Stimulated activated CD4-positive, alpha-beta T cell treated with anti-CD3 and anti-CD28 coated beads, TNF-alpha, amount 100 ng/mL, for 4 hours (primary cell): ENCODE measurements at places on chromosomes 4 and X.
A peak's percentile ranks its signal among the peaks of the same experiment; 100 is the strongest.

DNA sequence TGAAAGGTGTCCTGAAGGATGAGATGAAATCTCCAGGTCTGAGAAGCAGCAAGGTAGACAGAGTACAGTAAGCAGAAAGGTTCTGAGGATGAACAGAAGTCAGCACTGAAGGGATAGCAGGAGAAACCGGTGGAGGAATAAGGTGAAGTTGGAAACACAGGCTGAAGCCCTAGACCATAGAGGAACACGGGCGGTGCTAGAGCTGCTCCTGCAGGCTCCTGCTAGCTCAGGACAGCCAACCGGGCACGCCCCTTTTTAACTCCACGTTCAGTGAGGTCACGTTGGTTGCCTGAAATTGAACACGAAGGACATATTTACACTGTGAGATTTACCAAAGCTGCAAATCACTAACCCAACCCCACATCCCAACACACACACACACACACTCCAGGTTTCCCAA lies 1886.4 kb upstream of the AGA start:
- no peak for DNase-seq

DNA sequence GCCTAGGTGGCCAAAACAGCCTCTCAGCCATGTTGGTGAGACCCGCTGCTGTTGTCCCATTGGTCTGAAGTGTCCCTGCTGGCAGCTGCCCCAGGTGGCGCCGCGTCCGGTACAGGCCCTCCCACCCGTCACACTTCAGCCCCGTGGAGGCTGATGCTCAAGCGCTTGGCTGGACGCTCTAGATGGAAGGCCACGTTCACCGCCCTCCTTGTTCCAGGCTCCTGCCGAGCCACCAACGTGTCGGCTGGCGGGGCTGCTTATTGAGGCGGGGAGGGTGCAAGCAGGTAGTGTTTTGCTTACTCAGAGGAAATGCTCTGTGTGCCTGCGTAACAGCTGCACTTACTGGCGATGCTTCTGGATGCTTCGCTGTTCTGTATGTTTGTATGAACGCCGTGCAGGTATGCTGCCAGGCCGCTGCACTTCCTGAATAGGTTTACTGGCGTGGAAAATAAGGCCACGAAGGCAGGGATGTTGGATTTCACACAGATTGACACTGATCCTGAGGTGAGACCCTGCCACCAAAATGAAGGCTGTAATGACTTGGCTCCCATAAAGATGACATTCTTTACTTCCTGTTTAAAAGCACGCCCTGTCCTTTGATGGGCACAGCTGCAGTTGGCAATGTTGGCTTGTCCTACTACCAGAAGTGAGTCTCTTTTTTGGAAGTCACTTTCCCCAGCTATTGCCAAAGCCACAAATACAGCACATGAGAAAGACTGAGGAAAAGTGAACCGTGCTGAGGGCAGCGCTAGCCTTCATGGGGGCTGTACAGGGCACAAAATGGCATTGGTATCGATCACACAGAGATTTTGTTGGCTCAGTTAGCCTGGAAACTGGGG lies 21.0 kb upstream of the CLCN4 start:
- no peak for DNase-seq

GRCh38 chr4:166882221-166882620 lies 352.1 kb downstream of the SPOCK3 start:
- DNase-seq, result no peak

- DNase-seq, result no peak
These were observed 14.5 kb upstream of the LRBA start for GRCh38 chr4:151029537-151029936.

DNA sequence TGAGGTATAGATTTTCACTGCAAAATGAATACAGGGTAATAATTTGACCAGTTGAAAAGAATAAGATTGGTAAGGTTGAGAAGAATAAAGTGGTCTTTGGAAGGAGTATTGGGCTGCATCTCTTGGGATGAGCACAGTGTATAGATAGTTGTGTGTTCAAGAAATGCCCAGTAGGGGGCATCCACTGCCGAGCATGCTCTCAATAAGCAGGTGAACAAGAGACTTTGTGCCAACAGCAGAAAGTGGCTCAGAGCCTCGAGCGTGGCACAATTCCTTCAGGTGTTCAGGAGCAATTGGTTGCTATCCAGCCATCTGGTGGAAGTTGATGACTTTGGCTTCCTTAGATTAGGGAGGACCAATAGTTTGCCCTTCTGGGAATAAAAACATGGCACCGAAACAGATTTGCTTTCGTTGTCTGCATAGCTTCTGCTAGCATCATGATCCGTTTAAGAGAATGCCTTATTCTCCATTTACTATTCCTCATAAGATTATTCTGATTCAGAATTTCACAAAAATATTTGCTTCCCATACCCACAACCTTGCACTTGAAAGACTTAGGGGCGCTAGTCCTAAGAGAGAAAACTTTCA lies 258.1 kb upstream of the NEIL3 start:
- DNase-seq, result no peak

DNA sequence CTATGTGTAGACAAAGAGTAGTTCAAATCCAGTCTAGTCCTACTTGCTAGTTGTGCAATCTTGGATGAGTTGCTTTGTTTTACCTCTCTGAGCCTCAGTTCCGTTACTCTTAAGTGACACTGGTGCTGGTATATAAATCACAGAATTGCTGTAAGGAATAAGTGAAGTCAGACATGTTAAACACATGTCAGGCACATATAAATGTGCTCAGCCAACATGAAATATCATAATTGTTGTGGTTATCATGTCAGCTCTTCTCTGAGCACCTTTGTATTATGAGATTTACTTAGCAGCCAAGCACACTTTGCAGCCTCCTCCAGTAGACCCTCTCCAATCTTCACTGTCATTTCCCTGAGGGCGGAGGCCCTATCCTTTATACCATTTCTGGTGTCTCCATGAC lies 87.9 kb upstream of the PAK3 start:
- no peak for DNase-seq

DNA sequence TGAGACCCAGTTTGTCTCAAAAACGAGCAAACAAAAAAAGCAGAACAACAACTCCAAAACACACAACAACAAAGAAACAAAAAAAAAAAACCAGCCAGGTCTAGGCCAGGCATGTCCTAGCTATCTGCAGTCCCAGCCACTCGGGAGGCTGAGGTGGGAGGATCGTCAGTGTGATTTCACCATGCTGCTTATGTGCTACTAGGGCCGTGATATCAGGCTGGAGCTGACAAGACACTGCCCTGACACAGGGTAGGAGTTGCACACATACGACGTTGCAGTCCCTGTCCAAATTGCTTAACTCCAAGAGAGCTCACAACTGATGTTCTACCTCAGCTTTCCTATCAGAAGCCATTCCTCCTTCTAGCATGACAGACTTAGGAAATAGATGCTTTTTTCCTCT lies 204.9 kb downstream of the AASDH start:
- DNase-seq, result no peak

- no peak for DNase-seq
These were observed 173.9 kb downstream of the WDFY3 start for GRCh38 chr4:84792366-84793301.

DNA sequence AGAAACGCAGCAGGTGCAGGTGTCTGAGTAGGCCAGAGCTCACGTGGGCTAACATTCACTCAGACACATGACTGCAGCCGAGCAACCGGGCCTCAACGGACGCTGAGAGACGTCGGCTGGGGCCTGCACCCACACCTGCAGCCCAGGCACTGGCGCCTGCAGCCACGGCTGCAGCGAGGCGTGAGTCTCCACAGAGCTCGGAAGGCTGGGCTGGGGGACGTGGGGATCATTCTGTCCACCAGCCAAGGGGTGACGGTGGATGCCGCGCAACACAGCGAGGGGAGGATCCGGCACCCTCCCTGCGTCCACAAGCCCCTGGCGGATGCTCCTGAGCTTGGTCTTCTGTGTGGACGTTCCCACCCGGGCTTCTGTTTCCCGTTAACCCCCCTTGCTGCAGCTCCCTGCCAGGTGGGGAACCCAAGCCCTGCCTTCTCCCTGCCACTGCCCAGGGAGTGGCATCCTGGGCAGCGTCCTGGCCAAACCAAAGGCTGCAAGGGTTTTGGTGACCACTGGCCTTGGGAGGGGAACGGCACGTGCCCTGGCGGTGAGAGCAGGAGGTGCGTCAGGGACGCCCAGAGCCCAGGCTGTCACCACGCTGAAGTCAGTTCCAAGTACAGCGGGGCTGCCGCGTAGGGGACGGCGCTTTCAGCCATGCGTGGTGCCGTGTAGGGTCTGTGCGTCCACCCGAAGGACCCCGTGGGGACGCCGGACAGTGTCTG lies 16.3 kb downstream of the PPP2R3B start:
- no peak for DNase-seq

DNA sequence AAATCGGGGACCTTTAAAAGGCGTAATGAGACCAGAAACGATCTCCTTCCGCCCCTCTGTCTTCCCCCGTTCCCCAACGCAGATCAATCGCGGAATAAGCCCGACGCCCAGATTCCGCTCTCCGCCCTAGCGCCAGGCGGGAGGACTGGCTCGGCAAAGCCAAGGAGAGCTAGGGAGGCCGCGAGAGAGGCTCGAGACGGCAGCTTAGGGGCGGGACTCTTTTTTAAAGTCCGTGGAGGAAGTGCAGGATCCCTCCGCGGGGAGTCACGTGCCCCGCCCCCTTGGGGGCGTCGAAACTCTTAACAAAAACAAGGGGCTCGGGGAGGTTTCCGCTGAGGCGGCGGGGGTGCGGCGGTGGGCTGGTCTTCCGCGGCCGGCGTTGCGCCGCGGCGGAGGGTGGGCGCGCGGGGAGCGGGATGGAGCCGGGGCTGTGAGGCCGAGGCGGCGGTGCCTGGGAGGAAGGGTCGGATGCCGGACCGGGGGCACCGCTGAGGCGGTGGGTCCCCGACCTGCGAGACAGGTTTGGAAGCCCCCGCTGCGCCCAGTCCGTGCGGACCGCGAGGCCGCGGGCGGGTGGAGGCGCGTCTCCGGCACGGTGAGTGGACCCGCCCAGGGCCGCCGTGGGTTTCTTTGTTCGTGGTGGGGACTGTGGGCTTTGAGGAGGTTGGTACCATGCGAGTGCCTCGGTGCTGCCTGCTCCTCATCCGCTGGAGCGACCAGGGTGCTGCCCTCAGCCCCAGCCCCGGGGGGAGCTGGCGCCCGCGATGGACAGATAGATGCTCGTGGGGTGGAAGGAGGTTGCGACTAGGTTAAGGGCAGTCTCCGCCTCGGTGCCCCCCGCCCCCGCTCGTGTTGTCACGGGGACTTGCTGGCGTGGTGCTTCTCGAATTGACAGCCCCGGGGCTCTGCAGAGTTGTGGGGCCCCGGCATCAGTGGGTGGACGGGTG lies at the start of gene CCNG2:
Gene CCNG2, plus strand, starts transcription at position 296 of the 947 bp plus-strand sequence. CDS start 1,326 bp downstream, outside the sequence.
- DNase-seq, result peak; percentile 15

DNA sequence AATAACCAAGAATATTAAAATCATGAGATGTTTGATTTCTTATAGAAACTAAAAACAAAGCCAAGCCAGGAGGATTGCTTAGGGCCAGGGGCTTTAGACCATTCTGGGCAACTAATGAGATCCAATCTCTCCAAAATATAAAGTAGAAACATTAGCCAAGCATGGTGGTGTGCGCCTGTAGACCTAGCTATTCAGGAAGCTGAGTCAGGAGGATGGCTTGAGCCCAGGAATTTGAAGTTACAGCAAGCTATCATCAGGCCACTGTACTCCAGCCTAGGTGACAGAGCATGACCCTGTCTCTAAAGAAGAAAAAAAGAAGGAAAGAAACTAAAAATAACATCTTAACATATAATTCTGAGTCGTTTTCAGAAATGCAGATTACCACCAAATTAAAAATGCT lies 96.7 kb downstream of the NAF1 start:
- no peak for DNase-seq

DNA sequence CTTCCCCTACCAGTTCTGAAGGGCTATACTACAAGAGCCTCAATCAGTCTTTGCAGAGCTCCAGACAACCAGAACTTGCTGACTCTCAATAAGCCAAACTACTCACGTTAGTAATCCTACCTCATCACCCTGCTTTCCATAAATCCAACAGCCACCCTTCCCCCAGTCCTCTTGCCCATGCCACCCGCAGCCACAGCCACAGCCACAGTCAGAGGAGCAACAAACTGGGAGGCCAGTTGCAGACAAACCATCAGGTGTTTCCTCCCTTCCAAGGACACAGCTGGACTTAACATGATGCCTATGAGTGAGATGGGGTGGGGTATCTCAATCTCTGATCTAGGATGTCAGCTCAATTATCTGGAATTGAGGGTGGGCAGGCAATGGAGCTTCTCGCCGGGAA lies 1.0 kb downstream of the GABRA3 start:
- DNase-seq, result no peak

DNA sequence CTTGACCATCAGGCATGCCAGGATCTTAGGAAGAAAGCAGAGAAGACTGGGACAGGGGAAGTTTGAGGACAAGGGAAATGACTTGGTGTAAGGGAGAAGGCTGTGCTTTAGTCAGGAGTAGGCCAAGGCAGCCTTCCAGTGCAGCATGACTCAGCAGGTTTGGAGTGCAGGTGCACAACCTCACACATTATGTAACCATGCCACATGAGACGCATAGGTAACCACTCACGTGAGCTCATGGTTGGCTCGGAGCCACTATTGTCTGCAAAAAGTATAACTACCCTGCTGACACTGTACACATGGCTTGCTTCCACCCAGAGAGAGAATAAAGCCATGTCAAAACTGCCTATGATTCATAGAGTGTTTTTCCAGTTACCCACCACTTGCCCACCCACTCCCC lies 715.9 kb downstream of the SMARCA1 start:
- DNase-seq, result no peak

DNA sequence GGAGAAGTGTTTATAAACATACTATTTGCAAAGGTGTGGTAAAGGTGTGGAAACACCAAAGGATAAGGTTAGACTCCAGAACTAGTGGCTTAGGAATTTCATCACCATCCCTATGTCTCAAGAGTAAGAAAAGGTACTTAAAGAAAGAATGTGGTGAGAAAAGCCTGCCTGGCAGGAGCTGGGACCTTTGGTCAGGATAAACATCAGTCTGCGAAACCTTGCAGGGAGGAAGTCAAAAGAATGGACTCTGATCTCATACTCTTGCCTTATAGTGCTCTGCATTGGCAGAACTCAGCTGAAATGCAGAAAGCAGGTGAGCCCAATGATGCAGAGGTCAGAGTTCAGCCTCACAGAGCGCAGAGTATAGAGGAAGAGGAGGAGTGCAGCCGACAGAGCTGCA lies 97.2 kb upstream of the NR3C2 start:
- no peak for DNase-seq

DNA sequence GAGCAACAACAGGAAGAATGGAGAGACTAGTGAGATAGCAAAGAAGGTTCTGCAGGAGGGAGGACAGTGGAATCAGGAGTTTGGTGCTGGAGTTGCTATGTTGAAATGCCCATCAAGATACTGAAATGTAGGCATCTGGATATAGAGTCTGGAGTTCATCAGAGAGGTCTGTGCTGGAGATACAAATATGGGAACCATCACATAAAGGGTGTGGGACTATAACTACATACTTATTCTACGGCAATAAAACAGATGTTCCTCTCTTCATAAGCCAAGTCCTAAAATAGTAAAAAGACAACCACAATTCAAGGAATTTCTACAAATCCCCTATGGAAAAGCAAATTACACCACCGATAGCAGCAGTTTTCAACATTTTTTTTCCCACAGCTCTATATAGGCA lies 1.6 kb downstream of the MED14 start:
- no peak for DNase-seq

DNA sequence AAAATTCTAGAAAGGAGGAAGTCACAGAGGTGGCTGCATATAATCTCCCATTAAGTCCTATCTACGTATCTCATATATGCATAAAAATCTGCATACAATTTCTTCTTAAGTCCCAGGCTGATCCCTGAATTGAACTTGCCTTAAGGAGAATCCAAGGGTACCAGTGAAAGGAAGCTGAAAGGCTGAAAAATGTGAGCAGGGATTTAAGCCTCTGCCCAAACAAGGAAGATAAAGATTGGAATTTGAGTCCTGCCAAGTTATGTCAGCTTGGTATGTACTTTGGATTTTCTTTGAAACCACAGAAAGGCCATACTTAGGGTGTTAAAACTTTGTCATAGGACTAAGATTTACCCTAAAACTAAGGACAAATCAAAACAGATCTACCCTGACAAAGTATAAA lies 26.5 kb upstream of the GEMIN8 start:
- no peak for DNase-seq
